ENCODE measurements at places on chromosomes 2 and 18.

GRCh38 chr2:162333968-162334367 is 10.0 kb upstream of the GCA start:
- no peak for DNase-seq

- no peak for DNase-seq
These were observed 263.2 kb downstream of the CYP26B1 start for GRCh38 chr2:71884303-71885042.

DNA sequence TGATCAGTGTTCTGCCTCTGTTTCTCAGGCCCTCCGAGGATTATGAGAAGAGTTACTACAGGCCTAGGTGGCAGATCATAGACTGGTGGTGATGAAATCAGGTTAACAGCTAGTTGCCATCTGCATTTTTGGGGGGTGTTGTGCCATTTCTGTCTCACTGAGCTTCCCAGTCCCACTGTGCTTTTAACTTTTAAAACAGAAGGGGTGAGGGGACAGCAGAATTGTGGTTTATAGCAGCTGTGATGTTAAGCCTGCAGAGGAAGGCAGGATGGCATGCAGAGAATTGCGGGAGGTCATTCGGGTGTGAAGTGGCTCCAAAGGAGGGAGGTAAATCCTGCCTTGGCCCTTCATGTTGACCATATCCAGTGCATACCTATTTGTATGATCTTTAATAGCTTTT is 5.0 kb downstream of the CAB39 start:
- DNase-seq = no peak

DNA sequence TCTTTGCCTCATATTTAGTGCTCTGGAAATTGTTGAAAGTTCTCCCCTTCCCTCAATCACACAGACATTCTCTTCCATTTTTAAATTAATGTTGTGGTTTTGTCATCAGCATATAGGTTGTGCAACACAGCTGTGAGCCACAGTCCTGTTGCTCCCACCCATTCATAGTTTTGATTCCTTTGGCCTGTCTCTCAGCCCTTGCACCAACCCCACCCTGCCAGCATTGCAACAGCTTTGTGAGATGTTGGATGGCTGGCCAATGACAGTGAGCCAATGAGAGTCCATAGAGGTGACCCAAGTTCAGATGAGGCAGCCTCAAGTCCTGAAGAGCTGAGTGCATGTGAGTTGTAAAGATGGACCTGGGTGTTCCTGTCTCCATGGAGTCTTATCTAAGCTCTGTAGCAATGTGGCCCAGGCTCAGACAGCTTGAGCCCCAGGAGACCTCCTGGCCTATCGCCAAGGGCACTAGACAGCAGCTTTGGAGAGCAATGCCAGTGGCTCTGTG is 775.5 kb downstream of the RNF144A start:
- no peak for DNase-seq

- DNase-seq = no peak
These were observed 414.1 kb upstream of the MYT1L start for GRCh38 chr2:2744958-2745715.

- DNase-seq = no peak
These were observed 68.1 kb upstream of the PELI1 start for GRCh38 chr2:64212346-64212745.

DNA sequence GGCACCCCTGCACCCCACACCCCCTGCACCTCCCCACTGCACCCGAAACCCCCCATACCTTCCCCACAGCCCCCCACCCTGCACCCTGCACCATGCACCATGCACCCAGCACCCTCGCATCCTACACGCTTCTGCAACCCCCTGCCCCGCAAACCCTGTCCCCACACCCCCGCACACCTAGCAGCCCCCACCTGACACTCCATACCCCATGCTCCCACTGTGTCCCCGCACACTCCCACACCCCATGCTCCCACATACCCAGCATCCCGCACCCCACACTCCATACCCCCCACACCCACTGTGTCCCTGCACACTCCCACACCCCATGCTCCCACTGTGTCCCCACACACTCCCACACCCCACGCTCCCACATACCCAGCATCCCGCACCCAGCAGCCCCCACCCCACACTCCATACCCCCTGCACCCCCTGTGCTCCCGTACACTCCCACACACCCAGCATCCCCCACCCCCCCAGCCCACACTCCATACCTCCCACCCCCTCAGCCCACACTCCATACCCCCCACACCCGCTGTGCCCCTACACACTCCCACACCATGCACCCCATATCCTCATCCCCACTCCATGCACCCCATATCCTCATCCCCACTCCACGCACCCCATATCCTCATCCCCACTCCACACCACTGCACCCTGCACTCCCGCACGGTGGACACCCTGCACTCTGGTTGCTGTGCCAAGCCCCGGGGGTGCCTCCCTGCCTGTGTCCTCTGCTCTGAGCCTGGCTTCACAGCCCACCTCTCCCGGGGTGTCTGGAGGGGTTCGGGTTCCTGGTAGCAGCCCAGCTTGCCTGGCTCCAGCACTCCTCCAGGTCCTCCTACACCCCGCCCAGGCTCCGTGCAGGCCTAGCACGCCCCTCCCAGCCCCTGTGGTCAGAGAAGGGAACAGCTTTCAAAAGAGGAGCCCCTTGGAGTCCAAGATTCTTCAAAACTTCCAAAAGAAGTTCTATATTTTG is 93.9 kb upstream of the CTDP1 start:
- DNase-seq = no peak

DNA sequence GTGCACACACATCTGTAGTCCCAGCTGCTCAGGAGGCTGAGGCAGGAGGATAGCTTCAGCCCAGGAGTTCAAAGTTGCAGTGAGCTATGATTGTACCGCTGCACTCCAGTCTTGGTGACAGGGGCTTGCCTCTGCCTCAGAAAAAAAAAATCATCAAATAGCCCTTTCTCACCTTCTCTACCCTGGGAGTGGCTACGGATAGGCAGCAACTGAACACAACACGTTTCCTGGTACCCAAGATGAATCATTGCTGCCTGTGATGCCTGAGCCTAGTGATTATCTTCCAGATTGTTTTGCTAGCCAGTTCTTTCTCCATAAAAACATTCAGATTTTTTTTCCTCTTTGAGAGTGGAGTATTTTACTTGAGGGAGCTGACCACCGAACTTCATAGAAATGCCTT is 13.5 kb downstream of the INPP4A start:
- DNase-seq = peak; percentile 33

- no peak for DNase-seq
These were observed 17.3 kb downstream of the SALL3 start for GRCh38 chr18:78996741-78997490.

DNA sequence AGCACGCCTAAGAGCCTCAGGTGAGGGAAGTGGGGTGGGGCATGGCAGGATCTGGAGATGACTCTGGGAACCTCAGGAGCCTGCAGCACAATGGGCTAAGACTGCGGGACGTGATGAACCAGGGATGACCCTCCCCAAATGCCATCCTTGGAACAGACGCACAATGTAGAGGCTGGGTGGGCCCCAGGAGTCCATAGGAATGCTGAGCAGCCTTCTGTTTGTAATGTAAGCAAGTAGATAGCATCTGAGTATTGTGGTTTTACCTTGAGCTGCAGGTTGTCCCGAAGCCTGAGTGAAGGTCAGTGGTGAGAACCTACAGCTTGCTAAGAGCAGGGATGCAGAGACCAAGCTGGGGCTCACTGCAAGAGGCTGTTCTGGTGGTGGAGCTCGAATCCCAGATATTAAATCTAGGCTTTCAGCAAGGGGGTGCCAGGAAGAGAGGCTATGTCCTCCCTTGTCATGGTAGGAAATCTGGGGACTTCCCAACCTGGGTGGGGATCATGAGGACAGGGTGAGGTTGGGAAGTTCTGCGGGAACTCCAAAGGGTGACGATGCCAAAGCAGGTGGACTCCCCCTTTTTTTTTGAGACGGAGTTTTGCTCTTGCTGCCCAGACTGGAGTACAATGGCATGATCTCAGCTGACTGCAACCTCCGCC is 5.8 kb downstream of the SCTR start:
- no peak for DNase-seq

DNA sequence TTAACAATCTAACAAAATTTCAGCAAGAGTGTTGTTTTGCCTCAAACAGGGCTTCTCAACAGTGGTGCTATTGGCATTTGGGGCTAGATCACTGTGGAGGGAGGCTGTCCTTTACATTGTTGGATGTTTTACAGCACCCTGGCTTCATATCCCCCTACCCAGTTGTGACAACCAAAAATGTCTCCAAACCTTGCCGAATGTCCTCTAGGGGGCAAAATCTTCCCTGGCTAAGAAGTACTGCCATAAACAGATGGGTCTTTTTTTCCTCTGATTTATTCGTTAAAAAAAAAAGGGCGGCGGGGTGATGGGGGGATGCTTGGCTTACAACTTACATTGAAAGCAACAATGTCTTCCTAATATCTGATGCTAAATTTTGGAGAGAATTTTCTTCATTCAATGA is 207.6 kb upstream of the CCDC150 start:
- no peak for DNase-seq

GRCh38 chr2:38671946-38672345 is 6.0 kb downstream of the GALM start:
- DNase-seq = no peak

- DNase-seq = no peak
These were observed 112.9 kb upstream of the ZEB2 start for GRCh38 chr2:144632809-144633208.

DNA sequence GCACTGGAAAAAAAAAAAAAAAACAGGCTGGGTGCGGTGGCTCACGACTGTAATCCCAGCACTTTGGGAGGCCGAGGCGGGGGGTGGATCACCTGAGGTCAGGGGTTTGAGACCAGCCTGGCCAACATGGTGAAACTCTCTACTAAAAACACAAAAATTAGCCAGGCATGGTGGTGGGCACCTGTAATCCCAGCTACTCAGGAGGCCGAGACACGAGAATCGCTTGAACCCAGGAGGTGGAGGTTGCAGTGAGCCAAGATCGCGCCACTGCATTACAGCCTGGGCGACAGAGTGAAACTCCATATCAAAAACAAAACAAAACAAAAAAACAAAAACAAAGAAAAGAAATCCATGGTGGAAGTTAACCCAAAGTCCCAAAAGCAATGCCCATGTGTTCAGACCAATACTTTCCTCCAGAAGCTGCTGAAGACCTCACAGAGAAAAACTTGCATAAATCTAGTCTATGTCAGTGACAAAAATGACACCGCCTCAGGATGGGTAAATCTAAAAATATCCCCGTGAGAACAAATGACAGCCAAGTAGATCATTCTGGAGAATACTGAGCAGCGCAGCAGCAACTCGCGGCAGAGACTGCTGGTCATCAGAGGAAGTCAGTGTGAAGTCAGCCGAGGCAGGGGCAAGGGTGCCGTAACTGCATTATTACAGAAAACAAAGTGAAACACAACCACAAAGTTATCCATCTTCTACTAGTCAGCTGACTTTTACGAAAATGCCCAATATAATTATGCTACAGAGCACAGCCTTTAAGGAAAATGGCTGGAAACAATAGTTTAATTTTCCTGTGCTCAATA is 41.0 kb downstream of the LPIN2 start:
- peak; percentile 53 for DNase-seq

DNA sequence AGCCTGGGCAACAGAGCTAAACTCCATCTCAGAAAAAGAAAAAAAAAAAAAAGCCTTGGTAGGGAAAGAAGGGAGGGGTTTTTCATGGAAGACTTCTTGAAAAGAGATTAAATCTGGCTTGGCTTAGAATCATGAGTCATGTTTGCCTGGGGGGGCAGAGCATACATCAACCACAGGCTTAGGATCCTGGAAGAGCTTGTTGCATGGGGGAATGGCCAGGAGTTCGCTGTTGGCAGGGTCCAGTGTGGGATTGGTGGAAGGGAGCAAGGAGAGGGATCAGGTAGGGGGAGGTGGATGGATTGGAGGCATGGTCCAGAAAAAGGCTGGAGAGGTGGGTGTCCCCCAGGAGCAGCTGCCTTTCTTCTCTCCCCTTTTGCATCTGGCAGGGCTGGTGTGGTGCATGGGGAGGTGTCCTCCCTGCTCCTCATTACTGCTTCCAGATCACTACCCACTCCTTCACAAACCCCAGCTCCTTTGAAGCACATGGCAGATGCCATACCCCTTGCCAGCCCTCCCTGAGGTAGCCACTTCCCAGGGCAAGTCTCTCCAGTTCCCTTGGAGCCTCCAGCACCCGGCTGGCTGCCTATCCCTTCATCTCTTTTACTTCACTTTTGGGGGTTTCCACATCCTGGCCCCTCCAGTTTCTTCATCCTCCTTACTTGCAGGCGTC is 2.5 kb downstream of the ARMC9 start:
- DNase-seq = no peak

- DNase-seq = no peak
These were observed 229.1 kb upstream of the RASGRP3 start for GRCh38 chr2:33247365-33247764.

DNA sequence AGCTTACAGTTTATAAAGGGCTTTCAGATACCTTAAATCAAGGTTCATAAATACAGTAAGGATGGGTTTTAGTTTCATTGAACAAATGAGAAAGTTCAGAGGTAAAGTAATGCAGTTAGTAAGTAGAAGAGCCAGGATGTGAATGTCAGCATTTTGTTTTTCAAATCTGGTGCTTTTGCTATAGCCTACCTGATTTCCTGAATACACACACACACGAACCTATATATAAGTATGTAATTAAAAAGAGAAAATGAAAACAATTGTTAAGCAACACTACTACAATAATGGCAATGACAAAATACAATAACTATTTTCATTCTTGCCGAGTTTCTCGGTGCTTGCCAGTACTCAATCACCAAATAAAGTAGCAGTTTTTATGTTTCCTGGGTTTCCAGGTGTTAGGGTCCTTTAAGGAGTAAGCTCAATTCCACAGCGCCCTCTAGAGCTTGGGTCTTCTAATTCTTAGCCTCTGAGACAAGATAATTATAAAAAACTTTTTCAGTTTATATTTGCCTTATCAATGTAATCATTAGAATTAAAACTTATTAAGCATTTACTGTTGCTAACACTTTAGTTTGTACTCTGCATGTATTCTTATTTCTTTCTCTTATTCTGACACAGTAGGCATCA is 512.9 kb upstream of the ACVR2A start:
- DNase-seq = peak; percentile 34

- no peak for DNase-seq
These were observed 1302.1 kb upstream of the CELF4 start for GRCh38 chr18:38867680-38868079.

- DNase-seq = no peak
These were observed 83.4 kb upstream of the PELI1 start for GRCh38 chr2:64227603-64228125.

DNA sequence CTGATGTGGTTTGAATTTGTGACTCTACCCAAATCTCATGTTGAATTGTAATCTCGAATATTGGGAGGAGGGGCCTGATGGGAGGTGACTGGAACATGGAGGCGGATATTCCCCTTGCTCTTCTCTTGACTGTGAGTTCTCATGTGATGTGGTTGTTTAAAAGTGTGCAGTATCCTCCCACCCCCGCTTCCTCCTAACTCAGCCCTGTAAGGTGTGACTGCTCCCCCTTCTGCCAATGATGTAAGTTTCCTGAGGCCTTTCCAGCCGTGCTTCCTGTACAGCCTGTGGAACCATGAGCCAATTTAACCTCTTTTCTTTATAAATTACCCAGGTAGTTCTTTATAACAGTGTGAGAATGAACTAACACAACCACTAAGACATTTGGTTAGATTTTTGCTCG is 458.4 kb downstream of the THSD7B start:
- DNase-seq = no peak

- DNase-seq = no peak
These were observed 37.7 kb downstream of the GBX2 start for GRCh38 chr2:236130349-236130998.
